Pancreas (tissue), 10 donors: ENCODE measurements at places on chromosomes 6 and 20. TPM values are rescaled to one million over a fixed set of nuclear protein-coding genes. Genes with fewer than 3 reads are reported as not detected.

The CD109 gene
- 0.24 TPM for total RNA-seq

DNA sequence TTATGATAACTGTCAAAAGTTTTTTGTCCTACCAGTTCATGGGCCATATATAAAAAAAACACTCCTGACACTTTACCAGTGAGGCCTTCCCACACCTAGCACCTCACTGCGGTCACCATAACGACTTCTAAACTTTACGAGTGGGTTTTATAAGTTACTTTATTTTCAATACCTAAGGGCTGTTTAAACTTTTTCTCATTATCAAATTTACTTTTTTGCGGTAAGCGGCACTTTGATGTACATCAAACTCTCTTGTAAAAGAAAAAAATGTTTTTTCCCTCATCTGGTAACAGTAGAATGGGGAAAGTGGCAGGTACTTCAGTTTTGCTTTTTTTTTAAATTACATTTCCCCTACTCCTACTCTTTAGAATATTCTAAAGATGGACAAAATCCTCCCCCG is 36.2 kb downstream of the FYN start:
- DNase-seq = no peak

DNA sequence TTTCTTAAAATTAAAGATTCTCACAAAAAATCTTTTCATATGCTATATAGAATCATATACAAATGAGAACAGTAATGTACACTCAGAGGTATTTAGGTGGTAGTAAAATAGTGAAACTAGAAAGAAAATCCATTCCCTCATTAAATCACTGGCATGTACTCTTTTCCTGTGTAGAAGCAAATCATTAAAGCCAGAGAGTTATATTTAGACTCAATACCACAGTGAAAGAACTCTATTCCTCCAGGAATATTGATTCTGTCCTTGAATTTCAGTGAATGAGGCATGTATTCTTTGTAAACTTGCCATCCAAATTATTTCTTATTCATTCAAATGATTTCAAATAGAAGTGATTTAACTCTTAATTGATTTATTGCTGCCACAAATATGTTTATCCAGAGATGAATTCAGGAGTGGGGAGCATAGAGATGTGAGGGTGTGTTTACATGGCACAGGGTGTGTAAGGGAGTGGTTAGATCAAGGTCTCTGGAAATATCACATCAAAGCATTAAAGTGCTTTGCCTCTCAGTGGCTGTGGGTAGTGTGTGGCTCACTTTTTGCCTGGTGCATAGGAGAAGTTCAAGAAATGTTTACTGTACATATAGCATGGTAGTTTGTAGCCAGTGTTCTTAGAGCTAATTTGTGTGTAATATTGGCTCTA is 141.2 kb downstream of the FAM83B start:
- no peak for DNase-seq

DNA sequence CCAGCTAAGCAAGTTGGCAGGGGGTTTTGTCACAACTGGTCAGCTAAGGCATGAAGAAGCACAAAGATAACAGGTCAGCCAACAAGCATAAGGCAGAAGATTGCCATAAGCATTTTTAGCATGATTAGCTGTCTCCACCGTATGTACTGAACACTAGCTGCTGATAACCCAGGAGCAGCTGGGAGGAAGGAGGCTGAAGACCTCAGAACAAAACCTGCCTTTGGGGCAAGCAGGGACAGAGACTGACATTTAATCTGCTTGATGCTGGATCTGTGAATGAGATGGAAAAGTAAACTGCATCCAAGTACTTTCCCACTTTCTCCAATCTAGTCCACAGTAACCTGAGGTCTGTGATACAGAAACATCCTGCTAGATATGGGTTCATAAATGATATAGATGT is 353.0 kb upstream of the MAP3K7 start:
- no peak for DNase-seq

DNA sequence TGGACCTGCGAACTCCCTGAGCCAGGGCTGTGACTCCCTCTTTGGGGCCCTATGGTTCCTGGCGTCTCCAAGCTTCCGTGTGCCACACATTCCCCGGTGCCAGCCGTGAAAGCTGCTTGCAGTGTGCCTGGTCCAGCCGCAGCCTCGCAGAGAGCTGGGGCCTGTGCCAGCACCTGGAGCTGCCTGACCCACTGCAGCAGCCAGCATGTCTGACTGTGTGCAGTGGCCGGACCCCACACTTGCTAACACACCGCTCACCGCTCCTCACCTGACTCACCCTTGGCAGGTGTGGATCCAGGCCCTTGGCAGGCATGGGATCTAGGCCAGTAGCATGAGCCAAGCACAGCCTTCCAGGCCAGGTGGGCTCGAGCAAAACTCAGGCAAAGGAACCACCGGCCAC is 227.5 kb downstream of the OTOR start:
- DNase-seq = no peak

The WFDC10B gene
- total RNA-seq = not detected

DNA sequence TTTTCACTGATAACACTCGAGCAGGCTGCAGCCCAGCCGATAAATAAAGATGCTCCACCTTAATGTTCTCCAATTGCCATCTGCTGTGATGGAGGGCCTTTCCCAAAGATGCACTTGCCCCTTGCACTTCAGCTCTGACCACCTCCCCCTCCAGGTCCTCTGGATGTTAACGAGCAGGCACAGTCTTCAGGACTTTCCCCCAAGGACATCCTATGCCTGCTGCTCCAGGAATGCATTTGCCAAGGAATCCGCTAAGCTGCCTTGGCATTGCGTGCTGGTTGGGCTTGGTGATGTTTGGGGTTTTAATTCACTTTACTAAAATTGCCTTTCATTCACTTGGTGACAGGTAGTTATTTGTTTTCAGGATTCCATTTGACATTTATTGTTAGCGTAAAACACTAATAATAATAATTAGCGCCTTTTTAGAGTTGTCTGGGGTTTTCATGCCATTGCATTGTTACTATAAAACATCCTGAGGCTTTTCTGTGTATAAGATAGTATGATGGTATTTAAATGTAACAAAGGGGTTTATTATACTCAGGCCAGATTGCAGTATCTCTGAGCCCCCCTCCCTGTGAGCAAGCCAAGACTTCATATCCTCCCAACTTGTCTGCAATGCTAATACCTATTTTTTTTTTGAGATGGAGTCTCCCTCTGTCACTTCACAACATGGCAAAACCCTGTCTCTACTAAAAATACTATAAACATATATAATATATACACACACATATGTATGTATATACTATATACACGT is 66.7 kb upstream of the TSHZ2 start:
- no peak for DNase-seq

- DNase-seq = no peak
Measured at GRCh38 chr20:52332649-52333250, 141.2 kb upstream of the ZFP64 start.

GRCh38 chr20:59006864-59007664 is at the start of gene CTSZ:
Gene CTSZ, minus strand, starts transcription at chr20:59007254. Its CDS starts 126 bp downstream, at chr20:59007128.
- DNase-seq = peak; percentile 56

The EEF1A2 gene
- total RNA-seq = 19.0 TPM

DNA sequence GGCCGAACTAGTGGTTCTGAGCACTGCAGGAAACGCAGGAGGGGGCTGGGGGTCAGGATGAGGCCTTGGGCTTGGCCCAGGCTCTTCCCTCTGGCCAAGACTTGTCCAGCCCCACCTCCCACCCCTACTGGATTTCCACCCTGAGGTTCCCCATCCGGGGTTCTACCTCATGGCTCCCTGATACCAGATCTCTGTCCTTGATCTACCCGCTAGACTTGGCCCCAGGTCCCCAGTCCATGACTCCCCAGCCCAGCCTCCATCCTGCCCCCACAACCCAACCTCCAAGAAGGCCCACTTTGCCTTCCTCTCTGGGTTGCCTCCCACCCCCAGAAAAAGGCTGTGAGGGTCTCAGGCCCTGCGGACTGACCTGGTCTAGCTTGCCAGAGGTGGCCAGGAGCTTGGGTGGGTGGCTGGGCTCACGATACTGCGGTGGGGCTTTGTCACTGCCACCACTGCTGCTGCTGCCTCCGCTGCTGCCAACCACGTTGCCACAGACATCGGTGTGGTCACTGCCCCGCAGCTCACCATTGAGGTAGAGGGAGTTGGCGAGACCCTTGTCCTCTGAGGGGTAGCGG is 6.8 kb upstream of the FASTKD5 start:
- DNase-seq = no peak

The CCN6 gene
- not detected for total RNA-seq

The TFAP2D gene
- not detected for total RNA-seq

DNA sequence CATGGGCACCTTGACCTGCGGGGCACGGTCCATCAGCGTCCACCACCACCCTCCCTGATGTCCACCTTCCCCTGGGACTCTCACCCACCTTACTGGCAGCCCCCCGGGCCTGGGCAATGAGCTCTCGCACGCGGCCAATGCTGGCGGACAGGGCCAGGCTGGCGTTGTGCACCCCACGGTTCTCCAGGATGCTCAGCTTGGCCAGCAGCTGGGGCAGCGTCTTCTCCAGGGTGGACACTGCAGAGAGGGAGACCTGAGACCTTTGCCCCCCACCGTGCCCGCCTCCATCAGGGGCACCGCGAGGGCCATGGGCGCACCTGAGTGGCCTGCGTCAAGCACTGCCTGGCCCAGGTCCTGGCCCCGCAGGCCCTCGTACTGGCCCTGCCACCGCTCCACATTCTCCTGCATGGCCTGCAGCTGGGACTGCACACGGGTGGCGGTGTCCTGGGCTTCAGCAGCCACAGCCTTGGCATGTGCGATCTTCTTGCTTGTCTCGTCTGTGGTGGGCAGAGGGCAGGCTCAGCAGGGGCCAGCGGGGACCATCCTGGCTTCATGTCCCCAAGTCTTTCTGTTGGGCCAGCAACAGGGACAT is 12.0 kb downstream of the ADRM1 start:
- DNase-seq = no peak

DNA sequence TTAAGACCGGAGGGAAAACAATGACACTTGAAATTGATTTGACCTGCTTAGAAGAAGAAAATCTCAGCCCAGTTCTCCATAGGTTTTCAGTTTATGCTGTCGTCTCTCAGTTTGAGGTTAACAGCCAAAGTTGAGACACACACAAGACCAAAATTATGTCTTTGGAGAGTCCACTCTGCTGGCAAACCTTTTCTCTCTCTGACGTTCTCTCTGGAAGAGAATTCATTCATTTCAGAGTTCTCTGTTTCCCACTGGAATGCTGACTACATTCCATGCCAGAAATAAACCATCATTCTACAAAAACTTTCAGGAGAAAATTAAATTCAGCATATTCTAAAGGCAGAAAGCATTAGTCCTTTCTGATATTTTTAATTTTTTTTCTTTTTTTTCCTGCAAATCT is 155.2 kb downstream of the TFAP2A start:
- DNase-seq = no peak

GRCh38 chr6:53828215-53828614 is 33.4 kb downstream of the LRRC1 start:
- DNase-seq = no peak

DNA sequence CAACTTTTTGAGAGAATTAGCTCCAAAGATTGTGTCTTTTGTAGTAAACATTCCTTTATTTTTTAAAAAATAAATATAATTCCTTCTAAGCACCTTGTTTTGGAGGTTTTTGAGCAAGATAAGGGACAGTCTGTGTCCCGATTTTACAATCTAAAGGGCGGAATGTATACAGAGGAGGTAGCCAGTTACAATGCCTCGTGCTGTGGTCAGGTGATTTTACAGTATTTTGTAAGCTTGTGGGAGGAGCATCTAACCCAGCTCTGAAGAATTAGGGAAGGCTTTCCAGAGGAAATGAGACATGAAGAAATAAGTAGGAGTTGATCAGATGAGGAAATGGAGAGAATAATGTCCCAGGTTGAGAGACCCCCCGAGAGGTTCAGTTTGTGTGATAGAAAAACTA is 1.3 kb downstream of the HINT3 start:
- DNase-seq = no peak

DNA sequence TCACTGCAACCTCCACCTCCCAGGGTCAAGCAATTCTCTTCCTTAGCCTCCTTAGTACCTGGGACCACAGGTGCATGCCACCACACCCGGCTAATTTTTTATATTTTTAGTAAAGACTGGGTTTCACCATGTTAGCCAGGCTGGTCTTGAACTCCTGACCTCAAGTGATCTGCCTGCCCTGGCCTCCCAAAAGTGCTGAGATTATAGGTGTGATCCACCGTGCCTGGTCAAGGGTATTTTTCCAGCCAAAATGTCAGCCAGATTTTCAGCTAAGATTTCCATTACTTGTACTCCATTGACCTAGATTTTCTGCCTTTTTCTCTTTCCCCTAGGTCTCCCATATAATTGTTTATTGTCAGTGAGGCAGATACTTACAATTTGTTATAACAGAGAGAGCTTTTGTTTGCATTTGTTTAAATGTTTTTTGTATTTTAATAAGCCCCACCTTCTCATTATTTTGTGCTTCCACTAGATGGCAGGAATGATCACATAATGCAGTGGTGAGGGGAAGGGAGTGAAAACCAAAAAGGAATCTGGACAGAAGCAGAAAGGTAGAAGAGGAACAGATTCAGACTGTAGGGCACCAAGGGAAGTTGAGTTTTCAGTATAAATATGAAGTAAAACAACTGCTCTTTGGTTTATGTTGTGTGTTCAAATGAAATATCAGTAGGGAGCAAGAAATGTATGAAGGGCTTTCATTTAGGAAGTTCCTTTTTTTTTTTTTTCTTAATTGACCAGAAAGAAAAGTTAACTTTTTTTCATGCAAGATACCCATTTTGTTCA is 29.7 kb downstream of the RPF2 start:
- no peak for DNase-seq

DNA sequence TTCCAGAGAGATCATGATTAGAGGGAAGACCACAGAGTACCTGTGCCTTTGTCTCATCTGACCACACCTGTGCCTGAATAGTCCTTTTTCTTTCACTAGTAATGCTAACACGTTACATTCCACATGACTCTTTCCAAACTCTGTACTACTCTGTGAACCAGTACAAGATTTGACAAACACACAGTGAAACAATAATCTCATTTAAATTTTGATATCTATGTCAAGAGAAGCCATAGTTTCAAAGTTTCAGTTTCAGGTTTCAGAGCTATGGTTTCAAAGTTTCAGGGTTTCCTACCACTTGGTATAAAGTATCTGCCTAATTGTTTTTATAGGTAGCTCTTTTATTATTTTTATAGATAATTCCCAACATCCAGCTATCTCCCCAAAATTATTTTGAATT is 62.0 kb upstream of the PHACTR2 start:
- no peak for DNase-seq

DNA sequence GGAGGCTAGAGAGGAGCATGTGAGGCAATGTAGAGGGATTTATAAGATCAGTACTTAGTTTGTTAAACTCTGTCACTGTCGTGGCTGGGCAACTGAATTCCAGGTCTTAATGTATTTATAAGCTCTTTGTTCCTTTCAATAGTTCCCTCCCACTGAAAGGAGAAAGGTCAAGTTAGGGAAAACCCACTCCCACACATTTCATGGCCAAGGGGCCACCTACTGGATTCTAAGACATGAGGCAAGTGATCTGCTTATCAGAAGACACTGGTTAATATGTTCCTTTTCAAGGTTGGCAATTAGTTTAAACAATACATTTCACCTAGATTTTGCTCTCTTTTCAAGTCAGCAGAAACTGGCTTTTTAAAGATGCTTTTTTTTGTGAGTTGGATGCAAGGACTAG is 5.4 kb upstream of the GSTA5 start:
- no peak for DNase-seq

- DNase-seq = no peak
Measured at GRCh38 chr6:152124429-152125074, 317.1 kb downstream of the ESR1 start.

The PKIB gene
- 3.4 TPM for total RNA-seq
